Stimulated activated CD8-positive, alpha-beta memory T cell treated with anti-CD3 and anti-CD28 coated beads, Interleukin-4, amount 100 ng/mL, for 1 hour (primary cell): ENCODE measurements at places on chromosomes 6 and 20.

DNA sequence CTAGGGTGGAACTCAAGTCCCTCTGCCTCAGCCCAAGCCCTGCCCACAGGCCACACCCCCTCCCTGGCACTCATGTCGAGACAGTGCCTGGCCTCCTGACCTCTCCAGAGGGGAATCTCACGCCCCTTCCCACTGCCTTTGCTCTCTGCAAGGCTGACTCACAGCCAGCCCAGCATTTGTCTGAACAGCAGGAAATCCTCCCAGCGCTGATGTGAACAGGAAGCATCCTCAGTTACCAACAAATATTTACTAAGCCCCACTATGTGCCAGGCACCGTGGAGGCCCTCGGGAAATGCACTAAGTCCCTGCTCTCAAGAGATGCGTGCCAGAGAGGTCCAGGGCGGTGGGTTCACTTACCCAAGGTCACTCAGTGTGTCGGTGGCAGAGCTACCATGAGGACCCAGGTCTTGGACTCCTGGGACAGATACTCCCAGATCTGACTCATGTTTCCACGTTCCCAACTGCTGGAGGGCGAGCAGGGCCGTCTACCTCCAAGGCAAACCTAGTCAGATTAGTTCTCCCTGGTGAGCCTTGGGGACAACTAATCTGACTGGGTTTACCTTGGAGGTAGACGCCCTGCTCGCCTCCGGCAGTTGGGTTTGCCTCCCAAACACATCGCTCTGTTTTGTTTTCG is 7.8 kb downstream of the ADA start:
- DNase-seq = no peak

DNA sequence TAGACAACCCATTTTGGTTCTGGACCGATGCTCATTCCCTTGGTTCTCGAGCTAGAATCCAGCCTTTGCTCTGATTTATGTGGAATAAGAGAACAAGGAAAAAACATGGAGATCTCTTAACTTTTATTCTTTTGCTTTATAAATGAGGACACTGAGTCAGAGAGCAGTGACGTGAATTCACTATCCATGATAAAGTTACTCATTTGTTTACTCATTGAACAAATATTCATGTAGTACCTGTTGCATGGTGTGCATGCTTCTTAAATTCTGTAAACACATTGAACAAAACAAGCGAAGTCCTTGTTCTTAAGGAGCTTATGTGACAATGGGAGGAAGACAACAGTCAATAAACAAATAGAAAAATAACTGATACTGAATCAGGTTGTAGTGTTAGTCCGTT is 56.9 kb downstream of the BMP2 start:
- DNase-seq = no peak

- no peak for DNase-seq
Measured at GRCh38 chr6:170292407-170293158, 1.7 kb upstream of the DLL1 start.

GRCh38 chr6:15754035-15754705 is 91.3 kb upstream of the DTNBP1 start:
- DNase-seq = no peak

- DNase-seq = no peak
Measured at GRCh38 chr20:41654884-41655283, 36.7 kb upstream of the CHD6 start.

DNA sequence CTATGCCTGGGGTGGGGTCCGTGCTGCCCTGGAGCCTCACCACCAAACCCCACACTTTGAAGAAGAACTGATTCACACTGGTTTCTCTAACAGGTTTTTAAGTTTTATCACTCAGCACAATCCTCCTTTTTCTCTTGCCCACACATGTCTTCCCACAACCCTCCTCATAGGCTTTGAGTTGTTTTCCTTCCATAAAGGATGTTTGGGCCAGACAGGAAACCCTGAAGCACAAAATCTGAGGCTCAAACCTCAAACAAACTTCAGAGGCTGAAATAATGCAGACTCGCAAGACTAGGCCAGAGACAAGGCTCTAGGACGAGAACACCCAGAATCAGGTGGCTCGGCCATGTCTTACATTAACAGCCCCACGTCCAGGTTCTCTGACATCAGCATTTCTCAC is 35.3 kb downstream of the EZR start:
- no peak for DNase-seq

DNA sequence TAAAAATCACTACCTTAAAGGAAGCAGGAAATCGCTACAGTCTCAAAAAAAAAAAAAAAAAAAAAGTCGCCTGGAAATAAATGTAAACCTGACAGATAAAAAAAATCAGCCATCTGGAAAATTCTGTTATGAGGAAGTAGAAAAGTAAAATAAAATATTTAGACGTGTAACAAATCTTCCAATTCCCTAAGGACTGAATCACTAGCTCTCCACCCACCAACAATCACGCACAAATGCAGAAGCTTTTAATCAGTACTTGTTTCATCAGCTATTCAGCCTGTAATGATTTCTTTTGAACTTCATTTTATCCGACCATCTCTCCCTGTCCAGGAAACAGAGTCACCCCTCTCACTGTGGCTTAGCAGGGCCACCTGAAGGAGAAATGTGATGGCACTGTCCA is 59.0 kb downstream of the SLC23A2 start:
- DNase-seq = no peak

GRCh38 chr6:120378582-120379220 is 955.6 kb downstream of the TBC1D32 start:
- no peak for DNase-seq

DNA sequence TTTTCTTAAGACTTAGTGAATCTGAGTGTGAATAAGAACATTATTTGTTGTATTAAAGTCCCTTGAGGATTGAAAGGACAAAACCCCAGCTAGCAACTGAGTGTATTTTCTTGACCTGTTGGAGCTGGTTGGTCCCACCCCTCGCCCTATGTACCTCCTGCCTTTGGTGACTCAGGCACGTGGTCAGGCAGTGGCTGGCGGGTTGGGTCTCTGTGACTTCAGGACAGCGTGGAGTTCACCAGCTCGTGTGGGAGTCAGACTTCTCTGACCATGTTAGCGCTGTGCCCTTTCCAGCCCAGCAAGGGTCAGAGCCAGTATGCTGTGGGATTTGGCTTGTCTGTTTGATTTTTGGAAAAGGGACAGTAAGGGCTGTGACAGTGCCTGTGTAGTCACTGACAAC is 93.7 kb downstream of the SSR1 start:
- no peak for DNase-seq

GRCh38 chr6:115570331-115570730 is 490.4 kb downstream of the FRK start:
- no peak for DNase-seq

DNA sequence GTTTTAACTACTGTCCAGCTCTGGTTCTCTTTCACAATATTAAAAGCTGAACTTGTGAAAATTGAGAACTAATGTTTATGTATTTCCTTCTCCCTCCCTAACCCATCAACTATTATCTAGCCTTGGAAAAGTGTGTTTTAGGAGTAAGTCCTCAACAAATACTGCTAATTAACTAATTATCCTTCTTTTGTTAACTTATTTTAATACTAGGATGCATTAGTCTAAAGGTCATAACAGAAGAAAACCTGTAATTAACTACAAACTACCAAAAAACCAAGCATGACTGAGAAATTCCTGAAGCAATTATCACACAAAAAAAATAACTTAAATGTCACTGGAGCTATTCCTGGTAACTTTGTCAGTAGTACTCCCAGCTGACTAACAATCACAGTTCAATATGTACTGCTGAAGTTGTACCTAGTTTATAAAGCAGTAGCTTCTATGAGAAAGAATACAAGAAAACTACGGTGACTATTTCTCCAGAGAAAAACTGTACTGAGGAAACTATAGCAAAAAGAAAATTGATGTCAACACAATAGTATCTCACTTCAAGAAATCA is 301.9 kb downstream of the LAMA2 start:
- no peak for DNase-seq
